Lower lobe of right lung (tissue), 2 donors: ENCODE measurements at places on chromosomes 12 and 14. TPM values are rescaled to one million over a fixed set of nuclear protein-coding genes. Genes with fewer than 3 reads are reported as not detected.

The PIWIL1 gene
- not detected for total RNA-seq

The PAWR gene
- 53.5 TPM for total RNA-seq

The MAP1LC3B2 gene
- total RNA-seq, result 1.9 TPM

DNA sequence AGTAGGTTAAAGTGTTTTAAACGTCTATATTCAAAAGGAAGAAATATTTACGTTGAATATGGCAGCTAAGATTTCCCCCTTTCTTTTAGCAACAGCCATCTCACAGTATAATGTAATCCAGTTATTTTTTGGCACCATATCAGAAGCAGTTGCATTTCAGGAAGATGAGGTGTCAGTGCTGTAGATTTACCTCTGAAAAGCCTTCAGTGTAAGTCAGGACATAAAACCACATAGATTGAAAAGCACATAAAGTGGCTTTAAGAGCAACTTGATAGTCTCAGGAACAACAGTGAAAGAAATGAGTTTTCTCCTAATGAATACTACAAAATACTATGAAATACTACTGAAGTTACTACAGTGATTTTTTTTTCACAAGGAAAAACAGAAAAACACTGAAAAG, 6.9 kb downstream of the MLH3 start:
- H3K36me3 ChIP-seq, result peaks cover 21% of the 10 kb centered on the region
- peaks cover 48% of the 10 kb centered on the region for H3K4me1 ChIP-seq
- no peak overlapping the region for H3K4me3 ChIP-seq
- no peaks in the 10 kb centered on the region for H3K27me3 ChIP-seq

DNA sequence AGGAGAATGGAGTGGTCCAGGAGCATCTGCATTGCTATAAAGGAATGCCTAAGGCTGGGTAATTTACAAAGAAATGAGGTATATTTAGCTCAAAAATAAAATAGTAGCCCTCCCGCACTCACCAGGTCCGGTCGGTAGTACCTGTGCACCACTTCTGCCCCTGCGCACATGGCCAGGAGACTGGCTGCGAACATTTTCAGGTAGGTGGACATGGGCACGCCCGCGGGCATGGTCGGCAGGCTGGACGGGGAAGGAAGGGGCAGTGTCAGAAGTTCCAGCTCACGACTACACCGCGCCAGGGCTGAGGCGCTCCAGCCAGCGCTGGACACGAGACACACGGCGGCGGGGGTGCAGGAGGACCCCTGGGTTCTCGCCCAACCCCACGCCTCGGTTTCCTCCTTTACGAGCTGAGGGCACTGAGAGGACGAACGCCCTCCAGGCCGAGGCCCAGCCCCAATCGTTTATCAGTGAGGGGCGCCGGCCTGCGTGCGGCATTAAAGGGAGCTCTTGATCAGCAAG, 9.1 kb upstream of the TDG start:
- H3K4me3 ChIP-seq, result peak overlapping the region; percentile 93
- H3K36me3 ChIP-seq, result peaks cover 32% of the 10 kb centered on the region
- H3K27me3 ChIP-seq, result no peaks in the 10 kb centered on the region
- peak overlapping the region; percentile 92 for H3K27ac ChIP-seq

GRCh38 chr12:44873898-44874297, 2.2 kb downstream of the NELL2 start:
- H3K27ac ChIP-seq, result no peak overlapping the region
- H3K27me3 ChIP-seq, result peaks cover 55% of the 10 kb centered on the region
- H3K36me3 ChIP-seq, result no peaks in the 10 kb centered on the region
- H3K4me1 ChIP-seq, result peaks cover 19% of the 10 kb centered on the region
- H3K4me3 ChIP-seq, result no peak overlapping the region

- no peaks in the 10 kb centered on the region for H3K27me3 ChIP-seq
- no peak overlapping the region for H3K27ac ChIP-seq
- no peak for DNase-seq
- H3K36me3 ChIP-seq, result no peaks in the 10 kb centered on the region
Measured at GRCh38 chr12:87756111-87756510, 273.1 kb downstream of the C12orf50 start.

DNA sequence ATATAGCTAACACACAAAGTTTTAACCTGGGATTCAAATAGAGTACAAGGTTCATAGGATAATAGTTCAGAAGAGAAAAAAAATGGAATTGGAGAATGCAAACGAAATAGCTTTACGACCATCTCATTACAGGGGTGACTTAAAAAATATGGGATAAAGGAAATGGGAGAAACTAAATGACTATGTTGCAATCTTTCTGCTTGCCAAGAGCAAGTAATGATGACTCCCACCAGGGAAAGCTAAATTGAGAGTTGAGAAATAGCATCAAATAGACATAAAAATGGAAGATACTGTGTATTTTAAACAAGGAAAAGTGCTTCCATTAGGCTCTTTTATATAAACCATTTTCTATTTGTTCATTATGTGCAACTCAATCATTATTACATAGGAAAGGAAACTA, 155.7 kb upstream of the ATXN7L3B start:
- H3K36me3 ChIP-seq, result no peaks in the 10 kb centered on the region
- no peaks in the 10 kb centered on the region for H3K4me1 ChIP-seq
- no peak for DNase-seq
- H3K27ac ChIP-seq, result no peak overlapping the region
- no peaks in the 10 kb centered on the region for H3K27me3 ChIP-seq
- no peak overlapping the region for H3K4me3 ChIP-seq

DNA sequence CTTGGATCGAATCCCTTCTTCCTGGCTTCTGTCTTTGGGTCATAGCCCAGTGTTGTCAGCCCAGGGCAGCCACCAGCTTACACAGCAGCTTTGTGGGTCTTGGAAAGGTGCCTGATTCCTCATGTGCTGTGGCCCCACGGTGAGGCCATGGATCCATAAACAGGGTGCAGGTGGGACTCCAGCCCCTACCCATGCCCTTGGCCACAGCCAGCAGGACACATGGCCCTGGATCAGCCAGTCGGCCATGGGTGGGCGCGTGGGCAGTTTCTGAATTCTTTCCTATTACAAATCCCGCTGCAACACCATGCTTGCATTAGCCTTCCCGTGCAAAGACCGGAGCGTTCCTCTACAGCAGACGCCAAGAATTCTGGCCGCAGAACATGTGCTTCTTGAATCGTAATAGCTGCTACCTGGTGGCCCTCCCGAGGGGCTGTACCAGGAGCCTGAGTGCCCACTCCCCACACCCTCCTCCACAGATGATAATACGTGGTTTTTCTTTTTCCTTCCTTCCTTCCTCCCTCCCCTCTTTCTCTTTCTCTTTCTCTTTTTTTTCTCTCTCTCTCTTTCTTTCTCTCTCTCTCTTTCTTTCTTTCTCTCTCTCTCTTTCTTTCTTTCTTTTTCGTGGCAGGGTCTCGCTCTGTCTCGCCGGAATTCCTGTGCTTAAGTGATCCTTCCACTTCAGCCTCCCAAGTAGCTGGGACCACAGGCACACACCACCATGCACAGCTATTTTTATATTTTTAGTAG, 2.9 kb upstream of the MMP17 start:
- H3K27ac ChIP-seq, result no peak overlapping the region
- no peaks in the 10 kb centered on the region for H3K36me3 ChIP-seq
- H3K4me1 ChIP-seq, result peaks cover 25% of the 10 kb centered on the region
- no peak for DNase-seq

DNA sequence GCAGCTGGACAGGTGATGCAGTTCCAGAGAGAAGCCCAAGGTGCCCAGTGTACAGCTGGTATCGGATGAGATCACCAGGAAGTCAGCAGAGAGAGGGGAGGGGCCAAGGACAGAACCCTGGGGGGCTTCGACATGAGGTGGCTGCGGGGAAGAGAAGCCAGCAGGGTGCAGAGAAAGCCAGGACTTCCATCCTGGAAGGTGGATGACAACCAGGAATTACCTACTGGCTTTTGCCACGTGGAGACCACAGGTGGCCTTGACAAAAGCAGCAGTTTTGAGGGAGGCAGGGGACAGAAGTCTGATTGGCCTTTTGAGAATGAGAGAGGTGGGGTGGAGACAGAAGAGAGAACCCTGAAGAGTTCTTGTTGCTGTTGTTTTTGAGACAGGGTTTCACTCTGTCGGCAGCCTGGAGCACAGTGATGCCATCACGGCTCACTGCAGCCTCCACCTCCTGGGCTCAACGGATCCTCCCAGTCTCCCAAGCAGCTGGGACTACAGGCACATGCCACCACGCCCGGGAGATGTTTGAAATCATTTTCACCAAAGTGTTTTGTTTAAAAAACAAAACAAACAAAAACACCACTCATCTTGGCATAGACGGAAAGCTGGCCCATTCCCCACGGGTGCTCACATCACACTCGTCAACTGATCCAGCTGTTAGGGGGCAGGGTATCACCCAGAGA, 35.2 kb downstream of the CDC42BPB start:
- H3K4me1 ChIP-seq, result peaks cover 61% of the 10 kb centered on the region
- no peak overlapping the region for H3K4me3 ChIP-seq
- H3K27me3 ChIP-seq, result no peaks in the 10 kb centered on the region
- H3K27ac ChIP-seq, result no peak overlapping the region
- no peak for DNase-seq
- H3K36me3 ChIP-seq, result no peaks in the 10 kb centered on the region

The CMA1 gene
- total RNA-seq, result 2.4 TPM

The AICDA gene
- 0.77 TPM for total RNA-seq

- no peaks in the 10 kb centered on the region for H3K36me3 ChIP-seq
- peaks cover 44% of the 10 kb centered on the region for H3K4me1 ChIP-seq
- H3K27me3 ChIP-seq, result no peaks in the 10 kb centered on the region
- no peak overlapping the region for H3K4me3 ChIP-seq
- H3K27ac ChIP-seq, result peak overlapping the region; percentile 73
Measured at GRCh38 chr12:6608592-6609281, 1.6 kb upstream of the CHD4 start.

The GZMB gene
- 7.6 TPM for total RNA-seq

The OASL gene
- 21.1 TPM for total RNA-seq

DNA sequence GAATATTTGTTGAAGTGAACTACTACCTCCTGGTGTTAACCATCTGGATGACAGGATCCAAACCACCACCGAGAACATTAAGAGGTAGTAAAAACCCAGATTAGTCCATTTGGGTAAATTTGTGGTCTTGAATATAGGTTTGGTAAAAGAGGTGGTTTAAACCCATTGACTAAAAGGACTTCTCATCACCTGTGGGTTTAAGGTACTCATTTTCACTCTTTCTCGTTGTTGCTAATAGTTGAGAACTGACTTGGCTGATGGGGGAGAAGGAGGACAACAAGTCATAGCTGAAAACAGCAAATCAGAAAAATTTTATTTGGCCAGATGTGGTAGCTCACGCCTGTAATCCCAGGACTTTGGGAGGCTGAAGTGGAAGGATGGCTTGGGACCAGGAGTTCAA, 59.2 kb downstream of the ACADS start:
- no peak overlapping the region for H3K4me3 ChIP-seq
- no peaks in the 10 kb centered on the region for H3K4me1 ChIP-seq
- no peak for DNase-seq
- H3K36me3 ChIP-seq, result peaks cover 38% of the 10 kb centered on the region
- no peak overlapping the region for H3K27ac ChIP-seq

DNA sequence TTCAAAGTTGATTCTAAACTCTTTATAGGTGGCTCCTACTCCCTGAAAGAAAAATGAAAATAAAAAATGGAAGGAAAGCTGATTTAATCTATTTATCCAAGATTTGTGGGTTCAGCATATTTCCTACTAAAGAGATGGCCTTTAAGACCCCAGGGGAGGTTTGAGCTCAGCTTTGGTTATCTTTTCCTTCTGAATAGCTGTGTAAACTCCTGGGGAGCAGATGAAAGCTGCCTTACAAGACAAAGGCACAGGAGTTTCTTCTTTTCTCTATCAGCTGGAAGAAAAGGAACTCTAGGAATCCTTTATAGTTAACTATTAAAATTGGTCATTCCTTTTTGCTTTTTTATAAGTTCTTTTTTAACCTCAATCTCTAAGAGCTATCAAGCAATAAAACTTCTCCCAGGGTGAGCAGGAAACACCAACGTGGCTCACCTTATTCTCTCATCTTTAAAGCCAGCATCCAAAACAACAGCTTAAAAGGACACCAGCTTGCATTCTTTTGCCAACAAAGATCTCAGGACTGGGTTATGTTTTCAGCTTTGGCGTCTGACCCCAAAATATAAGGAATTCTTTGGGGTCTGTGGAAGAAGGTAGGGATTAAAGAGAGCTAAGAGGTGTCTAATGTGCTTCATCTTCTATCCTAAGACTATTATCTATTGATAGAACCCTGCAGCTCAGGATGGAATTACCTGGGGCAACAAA, 371.7 kb upstream of the KITLG start:
- H3K27me3 ChIP-seq, result no peaks in the 10 kb centered on the region
- no peaks in the 10 kb centered on the region for H3K36me3 ChIP-seq
- no peak overlapping the region for H3K4me3 ChIP-seq
- DNase-seq, result no peak
- peaks cover 6% of the 10 kb centered on the region for H3K4me1 ChIP-seq

DNA sequence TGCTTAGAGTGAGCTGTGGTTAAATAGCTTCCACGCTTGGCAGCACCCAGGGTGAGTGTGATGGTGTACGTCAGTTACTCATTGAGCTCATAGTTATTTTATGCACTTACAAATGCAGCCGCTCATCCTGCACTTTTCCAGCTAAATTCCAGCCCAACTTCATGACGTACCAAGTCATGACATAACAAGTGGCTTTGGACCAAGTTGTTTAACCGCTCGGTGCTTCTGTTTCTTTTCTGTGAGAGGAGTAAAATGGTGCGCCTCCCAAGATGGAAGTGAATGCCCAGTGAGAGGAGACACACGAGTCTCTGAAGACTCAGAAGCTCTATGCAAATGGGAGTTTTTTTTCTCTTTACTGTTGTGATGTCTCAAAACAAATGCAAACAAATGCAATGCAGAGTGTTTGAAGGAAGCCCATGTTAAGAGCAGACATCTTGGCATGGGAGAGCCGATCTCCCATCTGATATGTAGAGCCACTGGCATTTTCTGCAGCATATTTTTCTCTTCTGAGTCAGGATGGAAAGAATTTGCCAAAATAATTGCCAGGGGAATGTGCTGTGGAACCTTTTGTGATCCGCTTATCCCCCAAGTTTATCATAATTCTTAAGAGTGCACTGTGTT, 72.2 kb downstream of the FBXW8 start:
- no peak overlapping the region for H3K4me3 ChIP-seq
- H3K36me3 ChIP-seq, result peaks cover 8% of the 10 kb centered on the region
- H3K4me1 ChIP-seq, result no peaks in the 10 kb centered on the region
- no peak overlapping the region for H3K27ac ChIP-seq
- DNase-seq, result no peak

GRCh38 chr14:30006695-30007094, 79.0 kb upstream of the PRKD1 start:
- no peak overlapping the region for H3K4me3 ChIP-seq
- DNase-seq, result no peak
- no peaks in the 10 kb centered on the region for H3K36me3 ChIP-seq
- H3K4me1 ChIP-seq, result no peaks in the 10 kb centered on the region
- no peak overlapping the region for H3K27ac ChIP-seq

- H3K4me3 ChIP-seq, result no peak overlapping the region
- H3K36me3 ChIP-seq, result no peaks in the 10 kb centered on the region
- no peak for DNase-seq
- peaks cover 3% of the 10 kb centered on the region for H3K27me3 ChIP-seq
- H3K4me1 ChIP-seq, result no peaks in the 10 kb centered on the region
- H3K27ac ChIP-seq, result no peak overlapping the region
Measured at GRCh38 chr14:101062065-101062450, 158.5 kb upstream of the RTL1 start.
